ENCODE measurements at places on chromosomes 16 and 17. TPM values are rescaled to one million over a fixed set of nuclear protein-coding genes. Genes with fewer than 3 reads are reported as not detected.

Gene LLGL1
- total RNA-seq, result 46.9 TPM

Gene ABCA10
- 2.8 TPM for total RNA-seq

Gene CEMP1
- not detected for total RNA-seq

Gene DHRS7C
- total RNA-seq, result not detected

Gene TPSB2
- total RNA-seq, result not detected

Gene ENDOV
- 28.1 TPM for total RNA-seq

Measured in cardiac ventricle fibroblast (primary cell).